ENCODE measurements at places on chromosomes 7 and 10.

GRCh38 chr10:118669020-118669791, 73.8 kb upstream of the PRLHR start:
- peak; percentile 77 for DNase-seq

DNA sequence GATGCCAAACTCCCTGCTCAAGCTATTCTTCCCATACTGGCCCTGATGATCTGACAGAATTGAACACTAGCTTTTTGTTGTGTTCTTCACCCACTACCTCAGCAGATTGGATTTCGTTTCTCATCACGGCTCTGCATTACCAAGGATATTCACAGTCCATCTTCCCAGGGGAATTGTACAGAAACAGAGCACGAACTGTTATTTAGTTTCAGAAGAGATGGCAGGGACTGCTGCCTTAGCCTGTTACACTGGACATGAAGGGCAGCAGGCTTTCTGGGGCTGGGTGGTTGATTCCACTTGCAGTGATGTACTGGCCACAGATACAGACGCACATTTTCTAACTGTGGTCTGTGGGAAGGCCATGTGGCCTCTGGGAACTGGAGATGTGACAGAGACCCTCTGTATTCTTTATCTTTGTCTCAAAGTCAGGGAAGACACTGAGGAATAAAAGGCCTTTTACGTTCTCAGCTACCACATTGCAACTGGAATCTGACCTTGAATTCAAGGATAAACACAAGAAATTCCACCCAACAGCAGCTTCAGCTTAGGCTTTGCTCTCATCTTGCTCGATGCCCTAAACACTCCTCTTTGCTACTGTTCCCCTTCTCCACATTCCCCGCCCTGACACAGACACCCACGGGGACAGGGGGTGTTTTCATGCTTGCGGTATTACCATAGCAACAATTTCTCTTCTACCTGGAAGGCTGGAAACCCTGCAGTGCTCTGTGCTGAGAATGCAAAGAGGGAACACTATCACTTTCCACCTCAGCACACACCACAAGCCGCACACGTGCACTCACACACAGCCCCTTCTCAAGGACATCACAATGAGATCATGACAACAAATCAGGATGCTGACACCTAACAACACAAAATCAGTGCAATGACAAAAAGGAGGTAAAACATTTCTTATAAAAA, 81.7 kb downstream of the RNF216 start:
- DNase-seq: peak; percentile 53

DNA sequence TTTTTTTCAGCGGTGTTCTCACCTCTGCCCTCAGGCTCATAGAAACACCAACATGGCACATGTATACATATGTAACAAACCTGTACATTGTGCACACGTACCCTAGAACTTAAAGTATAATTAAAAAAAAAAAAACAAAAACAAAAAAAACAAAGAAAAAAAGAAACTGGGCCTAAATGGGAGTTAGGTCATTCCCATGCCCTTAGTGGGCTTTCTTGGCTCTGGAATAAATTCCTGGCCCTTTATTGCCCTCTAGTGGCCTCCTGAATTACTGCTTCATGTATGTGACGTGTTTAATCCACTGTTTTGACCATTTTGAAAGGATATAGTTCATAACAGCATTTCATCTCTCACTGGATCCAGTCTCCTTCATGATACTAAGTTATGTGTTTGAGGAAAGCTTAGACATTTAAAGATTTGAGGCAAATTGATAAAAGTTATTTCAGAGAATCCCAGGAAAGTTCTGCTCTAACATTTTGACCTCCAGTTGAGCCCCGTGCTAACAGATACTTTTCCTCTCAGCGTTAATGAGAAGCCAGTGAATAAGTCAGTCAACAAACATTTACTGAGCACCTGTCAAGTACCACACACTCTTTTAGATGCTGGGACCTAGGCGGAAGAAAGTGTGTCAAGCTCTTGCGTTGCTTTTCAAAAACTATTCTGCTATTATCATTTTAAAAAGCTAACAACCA, 54.7 kb upstream of the SYPL1 start:
- DNase-seq: peak; percentile 75

DNA sequence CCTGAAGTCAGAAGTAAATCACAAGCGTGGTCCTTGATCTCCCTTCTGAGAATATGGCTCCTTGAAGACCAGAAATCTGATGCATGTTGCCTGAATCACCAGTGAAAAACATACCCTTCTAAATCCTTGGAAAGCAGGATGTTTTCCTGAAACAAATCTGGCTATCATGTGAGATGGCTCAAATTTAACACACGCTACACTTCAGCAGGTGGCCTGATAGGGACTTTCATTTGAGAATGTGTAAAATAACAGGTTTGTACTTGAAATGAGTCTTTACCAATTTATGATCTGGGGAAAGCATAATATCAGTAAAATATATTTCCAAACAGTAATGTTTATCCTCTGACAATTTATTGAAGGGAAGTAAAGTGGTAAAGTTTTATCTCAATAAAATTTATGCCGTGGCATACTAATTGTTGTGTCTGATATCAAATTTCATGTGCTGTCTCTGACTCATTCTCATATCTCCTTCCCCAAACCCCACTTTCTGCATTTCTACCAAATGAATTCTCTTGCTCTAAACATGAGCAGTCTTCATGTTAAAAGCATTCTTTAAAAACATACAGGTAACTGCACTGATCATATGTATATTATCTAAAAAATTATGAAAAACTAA, 17.4 kb downstream of the CYP3A4 start:
- DNase-seq: no peak

- DNase-seq: no peak
These were observed 90.0 kb downstream of the PLXNA4 start for GRCh38 chr7:132486274-132486610.

DNA sequence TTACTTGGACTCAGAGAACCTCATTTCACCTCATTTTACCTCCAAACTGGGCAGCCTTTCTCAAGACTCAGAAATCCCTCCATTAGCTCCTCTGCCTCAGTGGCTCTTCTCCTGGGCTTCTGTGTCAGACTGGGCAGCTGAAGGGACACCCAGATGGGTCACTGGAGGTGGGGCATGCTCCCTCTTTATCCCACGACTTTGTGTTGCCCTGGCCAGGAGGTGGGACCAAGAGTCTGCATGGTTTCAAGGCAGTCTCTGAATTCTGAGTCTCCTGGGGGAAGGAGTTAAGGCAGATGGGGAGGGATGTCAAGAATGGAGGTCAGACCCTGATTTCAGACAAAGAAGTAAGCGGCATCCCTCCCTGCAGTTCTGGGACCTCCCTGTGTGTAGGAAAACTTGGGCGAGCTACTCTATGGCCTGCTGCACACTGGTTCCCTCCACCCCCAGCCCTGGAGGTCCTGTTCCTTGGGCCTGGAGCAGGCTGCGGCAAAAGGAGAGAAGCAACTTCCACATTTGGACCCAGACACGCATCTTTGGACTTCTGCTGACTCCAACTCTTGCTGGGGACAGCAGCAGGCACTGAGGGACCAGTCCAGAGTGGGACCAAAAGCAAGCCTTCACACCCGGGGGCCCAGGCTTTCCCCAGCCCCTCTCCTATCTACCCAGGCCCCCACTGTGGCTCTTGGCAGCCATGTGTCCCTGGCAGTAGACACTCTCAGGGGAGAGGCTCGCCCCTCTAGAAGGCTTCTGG, 10.8 kb downstream of the POLL start:
- DNase-seq: no peak

GRCh38 chr10:15181576-15182156, 13.2 kb upstream of the NMT2 start:
- no peak for DNase-seq

- no peak for DNase-seq
These were observed 96.1 kb downstream of the ATE1 start for GRCh38 chr10:121831777-121832176.

- peak; percentile 40 for DNase-seq
These were observed 193.6 kb downstream of the MLLT10 start for GRCh38 chr10:21727452-21728168.

GRCh38 chr10:7179536-7179935, 231.3 kb downstream of the SFMBT2 start:
- DNase-seq: no peak

DNA sequence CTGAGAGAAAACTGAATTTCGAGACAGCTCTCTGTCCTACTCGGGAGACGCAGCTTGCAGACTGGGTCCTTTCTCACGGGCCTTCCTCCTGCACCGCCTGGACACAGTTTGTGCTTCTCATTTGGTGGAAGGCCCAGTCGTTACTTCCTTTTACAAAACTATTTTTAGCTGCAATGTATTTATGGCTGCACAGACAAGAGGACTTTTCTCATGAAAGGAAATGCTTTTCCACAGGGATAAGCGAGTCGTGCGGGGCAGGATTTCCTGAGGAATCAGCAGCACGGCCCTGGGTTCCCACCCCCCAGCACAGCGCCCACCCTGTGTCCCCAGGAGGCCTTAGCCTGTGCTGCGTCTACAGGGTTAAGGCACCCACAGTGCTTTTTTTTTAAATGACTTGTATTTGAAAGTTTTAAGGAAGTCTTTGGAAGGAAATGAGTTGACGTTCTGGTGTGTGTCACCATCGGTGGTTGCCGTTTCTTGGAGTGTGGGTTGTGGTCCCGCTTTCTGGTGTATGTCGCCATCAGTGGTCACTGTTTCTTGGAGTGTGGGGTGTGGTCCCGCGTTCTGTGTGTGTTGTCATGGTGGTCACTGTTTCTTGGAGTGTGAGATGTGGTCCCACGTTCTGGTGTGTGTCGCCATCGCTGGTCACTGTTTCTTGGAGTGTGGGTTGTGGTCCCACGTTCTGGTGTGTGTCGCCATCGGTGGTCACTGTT, 50.9 kb downstream of the INPP5A start:
- DNase-seq: peak; percentile 23

DNA sequence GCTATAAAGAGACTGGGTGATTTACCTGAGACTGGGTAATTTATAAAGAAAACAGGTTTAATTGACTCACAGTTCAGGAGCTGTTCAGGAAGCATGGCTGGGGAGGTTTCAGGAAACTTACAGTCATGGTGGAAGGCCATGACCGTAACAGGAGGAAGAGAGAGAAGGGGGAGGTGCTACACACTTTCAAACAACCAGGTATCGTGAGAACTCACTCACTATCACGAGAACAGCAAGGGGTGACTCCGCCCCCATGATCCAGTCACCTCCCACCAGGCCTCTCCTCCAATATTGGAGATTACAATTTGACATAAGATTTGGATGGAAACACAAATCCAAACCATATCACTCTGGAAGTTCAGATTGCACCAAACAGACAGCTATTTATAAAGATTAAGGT, 59.8 kb upstream of the ARHGAP21 start:
- no peak for DNase-seq

GRCh38 chr10:47452495-47453140, 31.3 kb downstream of the ANXA8 start:
- no peak for DNase-seq

DNA sequence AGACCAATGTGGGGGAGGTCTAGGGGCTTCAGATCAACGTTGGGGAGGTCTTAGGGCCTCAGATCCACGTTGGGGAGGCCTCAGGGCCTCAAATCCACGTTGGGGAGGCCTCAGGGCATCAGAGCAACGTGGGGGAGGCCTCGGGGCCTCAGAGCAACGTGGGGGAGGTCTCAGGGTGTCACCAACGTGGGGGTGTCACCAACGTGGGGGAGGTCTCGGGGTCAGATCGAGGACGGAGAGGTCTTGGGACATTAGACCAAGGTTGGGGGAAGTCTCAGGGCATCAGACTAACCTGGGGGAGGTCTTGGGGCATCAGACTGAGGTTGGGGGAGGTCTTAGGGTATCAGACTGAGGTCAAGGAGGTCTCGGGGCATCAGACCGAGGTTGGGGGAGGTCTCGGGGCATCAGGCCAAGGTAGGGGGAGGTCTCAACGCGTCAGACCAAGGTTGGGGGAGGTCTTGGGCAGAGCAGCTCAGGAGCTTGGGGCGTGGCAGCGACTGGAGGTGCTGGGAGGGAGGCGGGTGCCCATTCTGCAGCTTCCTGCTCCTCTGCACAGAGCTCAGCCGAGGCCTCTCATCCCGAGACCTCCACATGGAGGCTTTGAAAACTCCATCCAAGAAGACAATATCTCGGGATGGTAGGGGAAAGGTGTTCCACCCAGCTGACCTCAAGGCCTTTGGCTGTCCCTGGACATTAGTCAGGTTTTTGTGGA, 159.8 kb downstream of the WDR37 start:
- no peak for DNase-seq

DNA sequence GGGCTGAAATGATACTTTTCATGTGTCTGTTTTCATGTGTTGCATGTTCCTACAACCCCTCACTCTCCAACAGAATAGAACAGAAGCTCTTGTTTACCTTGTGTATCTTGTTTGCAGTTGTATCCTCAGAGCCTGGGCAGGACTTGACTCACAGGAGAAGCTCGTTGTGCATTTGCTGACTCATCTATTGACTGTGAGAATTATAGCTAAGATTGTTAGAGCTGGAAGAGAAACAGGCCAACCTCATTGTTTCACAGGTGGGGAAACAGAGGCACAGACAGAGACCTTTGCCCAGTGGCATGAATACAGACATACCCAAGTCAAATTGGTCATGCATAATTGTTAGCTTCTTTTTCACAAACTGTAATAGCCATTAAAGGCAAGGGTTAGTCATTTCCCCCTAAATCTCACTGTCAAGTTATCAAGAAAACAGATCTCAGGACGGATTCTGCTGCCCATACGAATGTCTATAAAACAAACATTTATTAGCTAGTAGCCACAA, 4.6 kb upstream of the TSPAN15 start:
- DNase-seq: peak; percentile 88

DNA sequence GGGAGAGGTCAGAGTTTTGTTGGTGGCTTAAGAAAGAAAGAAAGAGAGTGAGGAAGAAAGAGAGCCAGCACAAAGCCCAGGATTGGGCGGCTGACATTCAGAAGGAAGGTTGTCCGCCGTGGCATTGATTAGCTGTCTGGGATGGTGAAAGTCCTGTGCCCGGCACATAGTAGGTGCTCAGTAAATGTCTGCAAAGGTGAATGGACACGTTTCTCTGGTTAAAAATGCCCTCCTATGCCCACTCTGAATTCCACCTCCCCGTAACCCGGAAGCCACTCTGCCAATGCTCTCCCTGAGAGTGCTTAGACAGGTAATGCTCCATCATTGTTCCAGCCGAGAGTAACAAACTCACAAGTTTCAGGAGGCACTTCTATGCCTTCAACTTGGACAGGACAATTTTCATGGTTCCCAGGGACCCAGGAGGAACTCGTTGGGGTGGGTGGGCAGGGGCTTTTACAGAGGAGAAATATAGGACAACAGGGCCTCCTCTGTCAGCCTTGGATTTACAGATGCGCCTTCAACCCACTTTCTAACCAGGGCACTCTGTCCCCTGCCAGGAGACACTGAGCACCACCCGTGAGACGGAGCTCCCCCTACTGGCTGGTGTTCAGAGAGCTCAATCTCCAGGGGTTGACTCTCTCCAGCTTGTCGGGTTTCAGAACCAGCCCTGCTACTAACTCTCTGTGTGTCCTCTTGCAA, 411.5 kb upstream of the ZMIZ1 start:
- peak; percentile 33 for DNase-seq

- no peak for DNase-seq
These were observed 125.1 kb upstream of the GPR22 start for GRCh38 chr7:107344799-107345198.

All from brain microvascular endothelial cell (primary cell).